ENCODE measurements at places on chromosomes 5 and 9. TPM values are rescaled to one million over a fixed set of nuclear protein-coding genes. Genes with fewer than 3 reads are reported as not detected.

DNA sequence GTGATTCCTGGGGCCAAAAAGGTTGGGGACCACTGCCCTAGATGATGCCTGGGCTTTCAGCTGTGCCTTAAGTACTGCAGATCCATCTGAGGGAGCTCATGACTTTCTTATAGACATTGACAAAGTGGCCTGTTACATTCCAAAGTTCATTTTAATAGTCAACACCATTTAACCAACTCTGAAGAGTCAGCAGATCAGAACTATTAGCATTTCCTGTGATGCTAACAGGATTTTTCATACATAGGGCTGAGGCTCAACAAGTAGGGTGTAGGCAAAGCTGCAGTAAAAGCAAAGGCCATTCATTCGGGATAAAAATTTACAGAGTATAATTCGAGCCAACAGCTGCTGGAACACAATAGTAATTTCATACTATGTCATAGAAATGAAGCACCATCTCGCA is 105.4 kb downstream of the LPAR1 start:
- DNase-seq, result no peak

DNA sequence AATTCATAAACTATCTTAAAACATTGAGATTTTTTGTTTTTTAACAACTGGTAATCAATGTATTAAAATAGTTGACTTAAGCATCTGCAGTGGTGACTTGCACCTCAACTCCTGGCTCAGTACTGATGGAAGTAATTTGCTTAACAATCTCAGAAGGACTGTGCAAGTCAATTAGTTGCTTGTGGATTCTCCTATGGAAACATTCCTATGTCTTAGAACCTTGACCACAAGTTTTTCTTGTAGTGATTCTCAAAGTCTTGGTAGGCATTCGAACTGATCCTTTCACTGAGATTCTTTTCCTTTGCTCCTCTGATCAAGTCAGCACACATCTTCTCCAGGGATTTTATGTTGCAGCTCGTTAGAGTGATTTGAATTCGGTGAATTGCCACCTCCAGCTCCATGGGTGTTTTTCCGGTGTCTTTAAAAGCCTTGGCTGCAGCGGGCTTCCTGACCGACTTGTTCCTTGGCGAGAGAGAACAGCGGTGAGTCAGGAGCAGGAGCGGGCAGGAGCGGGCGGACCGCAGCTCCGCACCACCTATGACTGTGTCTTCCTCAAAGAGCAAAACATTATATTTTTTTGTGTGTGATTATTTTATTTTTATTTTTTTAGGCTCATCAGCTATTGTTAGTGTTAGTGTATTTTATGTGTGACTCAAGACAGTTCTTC is 21.1 kb downstream of the HMGXB3 start:
- no peak for DNase-seq

GRCh38 chr5:167944121-167944852 is 347.2 kb upstream of the WWC1 start:
- DNase-seq, result no peak

GRCh38 chr5:115484368-115484767 is 60.2 kb downstream of the FEM1C start:
- DNase-seq, result no peak

- DNase-seq, result no peak
Observed at GRCh38 chr5:6365142-6365976, 13.0 kb downstream of the MED10 start.

GRCh38 chr5:116135344-116135743 is 50.5 kb downstream of the COMMD10 start:
- no peak for DNase-seq

GRCh38 chr9:128781187-128782070 is 5.6 kb upstream of the TBC1D13 start:
- no peak for DNase-seq

DNA sequence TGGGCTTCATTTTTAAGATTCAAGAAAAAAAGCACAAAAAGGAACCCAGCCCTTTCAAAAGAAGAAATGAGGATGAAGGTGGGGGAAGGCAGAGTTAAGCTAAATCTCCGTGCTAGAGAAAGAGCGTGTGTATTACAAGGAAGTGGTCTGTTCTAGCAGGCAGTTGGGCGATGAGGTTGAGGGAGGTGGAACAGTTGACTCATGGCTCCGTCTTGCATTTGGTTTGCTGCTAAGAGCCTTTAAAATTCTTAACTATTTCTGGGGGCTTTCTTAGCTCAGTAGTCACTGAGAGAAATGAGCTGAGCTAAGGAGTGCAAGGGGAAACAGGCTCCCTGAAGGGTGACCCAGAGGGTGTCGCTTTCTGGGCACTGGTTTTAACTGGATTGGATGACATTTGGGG is 117.4 kb downstream of the GCNT1 start:
- DNase-seq, result peak; percentile 63

DNA sequence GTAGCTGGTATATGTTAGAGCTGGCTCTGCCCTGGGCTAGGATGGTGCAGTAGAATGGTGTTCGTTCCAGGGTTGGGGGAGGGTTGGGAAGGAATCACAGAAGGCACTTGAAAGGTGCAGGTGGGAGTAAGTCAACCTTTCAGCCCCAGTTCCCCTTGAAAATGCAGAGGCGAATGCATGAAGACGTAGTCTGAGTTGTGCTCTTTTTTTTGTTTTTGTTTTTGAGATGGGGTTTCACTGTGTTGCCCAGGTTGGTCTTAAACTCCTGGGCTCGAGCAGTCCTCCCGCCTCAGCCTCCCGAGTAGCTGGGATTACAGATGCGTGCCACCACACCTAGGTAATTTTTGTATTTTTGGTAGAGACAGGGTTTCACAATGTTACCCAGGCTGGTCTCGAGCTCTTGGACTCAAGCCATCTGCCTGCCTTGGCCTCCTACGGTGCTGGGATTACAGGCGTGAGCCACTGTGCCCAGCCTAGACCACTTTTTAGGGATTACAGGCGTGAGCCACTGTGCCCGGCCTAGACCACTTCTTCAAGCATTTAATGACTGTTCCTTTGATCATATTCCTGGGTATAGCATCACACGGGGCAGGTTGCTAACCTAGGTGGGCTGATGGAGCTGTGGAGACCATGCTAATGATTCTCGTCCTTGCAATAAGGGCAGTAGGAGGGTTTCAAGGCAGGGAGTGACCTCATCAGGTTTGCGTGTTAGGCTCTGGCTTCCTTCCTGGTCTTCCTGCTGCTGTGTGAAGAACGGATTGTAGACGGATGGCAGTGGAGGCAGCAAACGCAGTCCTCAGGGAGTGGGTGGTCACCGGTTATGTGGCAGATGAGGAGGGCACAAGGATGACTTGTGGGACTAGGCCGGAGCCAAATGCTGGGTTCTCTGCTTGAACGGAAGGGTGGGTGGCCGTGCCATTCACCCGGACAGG is 13.7 kb downstream of the EHMT1 start:
- DNase-seq, result no peak

GRCh38 chr5:135433681-135434426 is 13.3 kb downstream of the DCANP1 start:
- peak; percentile 17 for DNase-seq

GRCh38 chr5:131019601-131020315 is 145.3 kb downstream of the HINT1 start:
- no peak for DNase-seq

DNA sequence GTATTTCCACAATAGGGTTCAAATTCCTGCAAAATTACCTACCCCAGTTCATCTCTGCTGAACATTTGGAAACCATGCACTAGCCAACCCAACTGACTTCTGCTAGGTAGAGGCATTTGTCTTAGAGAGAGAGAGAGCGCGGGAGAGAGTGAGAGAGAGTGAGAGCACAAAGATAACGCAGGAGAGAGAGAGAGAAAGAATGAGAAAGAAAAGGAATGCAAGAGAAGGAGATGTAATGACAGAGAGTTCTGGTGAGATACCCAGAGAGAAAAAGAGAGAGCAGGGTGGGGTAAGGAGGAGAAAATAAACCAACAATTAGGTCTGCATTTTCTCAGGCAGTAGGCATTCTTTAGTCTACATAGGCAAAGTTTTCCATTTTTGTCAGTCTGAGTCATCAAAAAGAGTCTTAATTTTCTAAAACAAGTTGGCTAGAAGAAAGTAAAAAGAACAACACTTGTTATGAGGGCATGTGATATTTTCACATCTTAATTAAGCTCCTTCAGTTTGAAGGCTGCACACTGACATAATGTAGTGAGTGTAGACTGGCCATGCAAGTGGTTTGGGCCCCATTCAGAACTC is 98.2 kb downstream of the MAP1B start:
- DNase-seq, result no peak

- DNase-seq, result no peak
Observed at GRCh38 chr9:109821711-109822110, 41.7 kb downstream of the PALM2AKAP2 start.

DNA sequence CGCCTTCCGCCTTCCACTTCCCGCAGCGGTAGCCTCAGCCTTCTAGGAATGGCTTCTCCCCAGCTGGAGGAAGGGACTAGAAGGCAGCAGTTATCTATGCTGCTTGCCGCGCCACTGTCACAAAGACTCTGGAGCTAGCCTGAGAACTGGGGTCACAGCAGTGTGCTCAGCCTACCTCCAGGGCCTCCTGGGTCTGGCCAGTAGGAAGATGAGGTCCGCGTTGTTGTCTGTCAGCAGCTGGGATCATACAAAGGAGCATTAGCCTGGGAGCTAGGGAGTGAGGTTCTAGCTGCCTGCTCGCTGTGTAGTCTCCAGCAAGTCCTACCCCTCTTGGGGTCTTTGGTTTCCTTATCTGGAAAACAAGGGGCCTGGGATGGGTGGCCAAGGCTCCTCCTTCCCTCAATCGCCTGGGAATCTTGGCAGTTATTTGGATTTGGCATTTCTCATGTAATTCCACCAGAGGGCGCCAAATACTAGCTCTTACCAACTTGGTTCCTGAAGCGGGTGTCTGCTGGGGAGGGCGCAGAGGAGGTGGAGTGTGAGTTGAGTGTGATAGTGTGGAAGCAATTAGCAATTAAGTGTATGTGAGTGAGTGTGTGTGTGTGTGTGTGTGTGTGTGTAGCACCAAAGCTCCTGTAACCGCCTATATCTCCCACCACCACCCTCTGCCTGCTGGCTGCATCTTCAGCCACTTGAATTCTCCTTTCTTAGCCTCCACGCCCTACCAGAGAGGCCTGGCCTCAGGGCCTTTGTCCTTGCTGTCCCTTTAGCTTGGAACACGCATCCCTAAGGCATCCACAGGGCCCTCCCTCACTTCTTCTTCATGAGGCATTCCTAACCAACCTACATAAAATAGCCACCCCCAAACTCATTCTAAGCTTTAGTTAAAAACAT is 97.1 kb downstream of the ENTREP1 start:
- DNase-seq, result peak; percentile 33

DNA sequence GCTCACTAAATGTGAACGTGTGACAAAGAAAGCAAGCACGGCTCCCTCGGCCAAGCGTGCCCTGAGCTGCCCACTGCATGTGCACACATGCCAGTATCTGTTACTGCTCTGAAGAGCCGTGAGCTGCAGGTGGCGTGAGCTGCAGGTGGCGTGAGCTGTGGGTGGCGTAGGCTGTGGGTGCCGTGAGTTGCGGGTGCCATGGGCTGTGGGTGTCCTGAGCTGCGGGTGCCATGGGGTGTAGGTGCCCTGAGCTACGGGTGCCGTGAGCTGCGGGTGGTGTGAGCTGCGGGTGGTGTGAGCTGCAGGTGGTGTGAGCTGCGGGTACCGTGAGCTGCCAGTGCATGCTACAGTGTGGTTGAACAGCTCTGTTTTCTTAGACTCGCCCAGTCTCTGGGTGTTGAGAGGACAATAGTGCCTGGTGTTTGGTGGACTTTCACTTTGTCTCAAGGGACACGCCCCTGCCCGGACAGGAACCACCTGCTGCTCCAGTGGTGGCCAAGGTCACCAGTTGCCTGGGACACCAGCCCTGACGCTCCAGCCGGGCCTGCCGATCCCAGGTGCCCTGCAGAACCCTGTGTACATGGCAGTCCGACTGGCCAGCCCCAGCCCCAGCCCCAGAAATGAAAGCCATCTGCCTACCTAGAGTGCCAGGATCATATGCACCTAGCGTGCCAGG is 6.7 kb downstream of the CCDC187 start:
- DNase-seq, result no peak

The SLC6A3 gene
- 0.08 TPM for total RNA-seq

The NSG2 gene
- total RNA-seq, result not detected

The FIBCD1 gene
- total RNA-seq, result not detected

The WDR31 gene
- total RNA-seq, result 0.99 TPM

The PCDHB8 gene
- not detected for total RNA-seq

Measured in activated naive CD8-positive, alpha-beta T cell treated with anti-CD3 and anti-CD28 coated beads, Interleukin-2, amount 10 ng/mL, durations not matched to agents 7 days and 5 days (primary cell).